ENCODE measurements at places on chromosomes 4 and X.

DNA sequence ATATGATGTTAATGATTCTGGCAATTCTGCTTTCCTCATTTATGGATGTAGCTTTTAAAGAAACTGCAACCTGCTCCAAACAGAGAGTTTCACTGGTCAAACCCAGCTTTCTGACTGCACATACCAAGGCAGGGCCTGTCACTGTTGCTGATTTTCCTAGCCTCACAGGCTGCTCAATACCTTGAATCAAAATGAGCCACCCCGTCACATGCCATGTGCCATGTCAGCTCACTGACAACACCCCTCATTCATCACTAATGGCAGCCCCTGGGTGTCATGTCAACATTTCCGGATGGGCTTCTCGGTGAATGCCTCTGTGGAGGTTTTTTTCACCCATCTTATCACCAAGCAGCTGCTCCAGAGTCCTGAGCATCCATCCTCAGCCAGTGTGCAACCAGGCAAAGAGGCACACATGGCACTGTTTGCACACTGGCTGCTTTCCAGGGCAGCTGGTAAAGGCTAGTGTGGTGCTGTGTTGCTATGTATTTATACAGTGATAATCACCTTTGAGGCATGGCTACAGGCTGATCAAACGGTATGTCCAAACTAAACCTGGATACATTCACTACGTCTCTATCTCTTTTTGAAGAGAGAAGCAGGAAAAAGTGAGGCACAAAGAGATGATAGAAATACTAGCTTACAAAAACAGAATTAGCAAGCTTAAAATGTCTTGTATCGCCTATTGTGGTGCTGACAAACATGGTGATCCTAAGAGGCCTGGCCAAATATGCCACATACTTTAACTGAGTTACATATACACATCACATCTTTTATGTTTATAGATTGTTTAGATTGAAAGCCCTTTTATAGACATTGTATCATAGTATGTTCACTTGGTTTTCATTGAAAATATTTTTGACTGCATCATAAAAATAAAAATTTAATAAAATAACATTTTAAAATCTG, 94.6 kb upstream of the INPP4B start:
- no peak for DNase-seq

DNA sequence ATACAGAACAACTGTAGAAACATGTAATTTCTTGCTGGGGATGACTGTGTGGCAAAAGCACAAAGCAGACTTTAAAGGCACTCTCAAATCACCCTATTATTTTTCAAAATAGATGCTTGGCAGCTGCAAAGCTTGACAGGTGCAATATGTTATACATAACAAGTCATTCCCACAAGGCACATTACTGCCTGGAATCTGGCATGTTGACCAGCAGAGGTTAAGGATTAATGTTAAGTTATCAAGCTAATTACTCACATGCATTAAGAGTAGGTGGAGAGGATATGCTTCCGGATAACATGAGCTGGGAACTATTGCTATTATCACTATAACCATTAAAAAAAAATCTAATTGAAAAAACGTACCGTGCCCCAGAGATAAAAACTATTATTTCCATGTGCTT, 17.8 kb downstream of the ANOS1 start:
- DNase-seq, result no peak

GRCh38 chrX:115360220-115360781, 70.8 kb downstream of the LUZP4 start:
- DNase-seq, result no peak

- no peak for DNase-seq
These were observed 307.9 kb upstream of the ZFP42 start for GRCh38 chr4:187687697-187688096.

- DNase-seq, result no peak
These were observed 4.2 kb upstream of the CFP start for GRCh38 chrX:47633689-47634590.

GRCh38 chr4:155734951-155735350, 23.9 kb upstream of the GUCY1B1 start:
- no peak for DNase-seq

- no peak for DNase-seq
These were observed 1216.1 kb downstream of the FSTL5 start for GRCh38 chr4:160947653-160948052.

GRCh38 chrX:41922431-41923151, 763 bp downstream of the CASK start:
- no peak for DNase-seq

DNA sequence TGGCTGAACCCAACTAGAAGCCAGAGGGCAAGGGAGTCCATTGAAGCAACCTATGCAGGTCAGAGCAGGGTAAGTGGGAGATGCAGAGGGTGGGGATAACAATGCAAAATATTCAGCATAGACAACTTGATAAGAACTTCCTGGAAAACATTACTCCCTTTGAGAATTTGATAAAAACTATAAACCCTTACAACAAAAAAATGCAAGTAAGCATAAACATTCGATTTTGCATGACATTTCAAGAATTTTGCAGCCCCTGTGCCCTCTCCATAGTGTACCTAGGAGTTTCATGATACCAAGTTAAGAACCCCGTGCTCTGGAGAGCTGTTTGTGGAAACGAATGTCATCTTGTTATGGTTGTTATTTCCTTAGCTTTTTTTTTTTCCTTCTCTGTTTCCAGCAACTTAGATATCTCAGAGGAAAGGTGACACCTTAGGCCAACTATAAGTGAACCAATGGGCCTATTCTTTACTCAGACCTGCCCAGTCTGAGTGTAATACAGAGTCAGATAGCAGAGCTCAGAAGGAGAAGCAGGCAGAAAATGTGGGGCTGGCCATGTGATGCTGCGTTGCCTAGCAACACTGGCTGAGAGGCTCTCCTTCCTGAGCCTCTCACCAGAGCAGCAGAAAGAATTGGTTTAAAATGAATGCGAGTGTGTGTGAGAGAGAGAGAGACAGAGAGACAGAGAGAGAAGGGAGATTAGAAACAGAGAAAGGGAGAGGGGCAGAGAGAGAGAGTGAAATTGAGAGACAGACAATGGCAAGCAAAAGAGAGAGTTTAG, 36.7 kb upstream of the GABRQ start:
- no peak for DNase-seq

DNA sequence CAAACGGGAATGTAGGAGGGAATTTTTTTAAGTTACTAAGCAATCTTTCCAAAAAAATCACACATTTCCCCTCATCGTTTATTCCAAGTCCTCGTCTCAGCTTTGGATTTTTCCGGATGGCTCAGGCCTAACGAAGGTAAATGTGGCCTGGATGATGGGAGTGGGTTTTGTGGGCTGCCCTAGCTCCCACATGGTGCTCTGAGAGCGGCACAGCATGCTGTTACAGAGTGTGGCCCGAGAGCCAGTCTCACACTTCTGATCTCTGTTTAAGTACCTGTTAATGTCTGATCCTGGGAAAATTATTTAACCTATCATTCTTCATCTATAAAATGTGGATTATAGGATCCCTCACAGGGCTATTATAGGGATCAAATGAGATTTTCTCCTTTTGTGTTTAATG, 38.2 kb upstream of the ADAM29 start:
- no peak for DNase-seq

- no peak for DNase-seq
These were observed 72.8 kb downstream of the MANBA start for GRCh38 chr4:102687982-102688433.

DNA sequence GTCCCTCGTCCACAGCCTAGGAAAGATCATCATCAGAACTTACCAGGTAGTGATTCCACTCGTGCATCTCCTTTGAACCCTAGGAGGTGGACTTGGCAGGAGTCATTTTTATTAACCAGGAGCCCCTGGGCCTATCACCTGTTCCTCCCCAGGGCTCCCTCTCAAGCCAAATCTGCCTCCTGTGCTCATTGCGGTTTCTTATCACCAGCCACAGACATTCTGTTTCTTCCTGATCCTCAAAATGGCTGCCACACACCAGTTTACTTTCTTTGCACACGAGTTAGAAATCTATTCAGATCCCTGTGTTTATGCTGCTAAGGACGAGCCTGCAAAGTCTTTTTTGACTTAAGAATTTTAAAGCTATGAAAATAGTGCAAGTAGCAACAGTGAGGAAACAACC, 354.5 kb upstream of the BOD1L1 start:
- DNase-seq, result no peak

GRCh38 chrX:154321594-154321993, 26.0 kb downstream of the TKTL1 start:
- DNase-seq, result no peak

- peak; percentile 63 for DNase-seq
These were observed 334.5 kb upstream of the NOCT start for GRCh38 chr4:138680989-138681604.

DNA sequence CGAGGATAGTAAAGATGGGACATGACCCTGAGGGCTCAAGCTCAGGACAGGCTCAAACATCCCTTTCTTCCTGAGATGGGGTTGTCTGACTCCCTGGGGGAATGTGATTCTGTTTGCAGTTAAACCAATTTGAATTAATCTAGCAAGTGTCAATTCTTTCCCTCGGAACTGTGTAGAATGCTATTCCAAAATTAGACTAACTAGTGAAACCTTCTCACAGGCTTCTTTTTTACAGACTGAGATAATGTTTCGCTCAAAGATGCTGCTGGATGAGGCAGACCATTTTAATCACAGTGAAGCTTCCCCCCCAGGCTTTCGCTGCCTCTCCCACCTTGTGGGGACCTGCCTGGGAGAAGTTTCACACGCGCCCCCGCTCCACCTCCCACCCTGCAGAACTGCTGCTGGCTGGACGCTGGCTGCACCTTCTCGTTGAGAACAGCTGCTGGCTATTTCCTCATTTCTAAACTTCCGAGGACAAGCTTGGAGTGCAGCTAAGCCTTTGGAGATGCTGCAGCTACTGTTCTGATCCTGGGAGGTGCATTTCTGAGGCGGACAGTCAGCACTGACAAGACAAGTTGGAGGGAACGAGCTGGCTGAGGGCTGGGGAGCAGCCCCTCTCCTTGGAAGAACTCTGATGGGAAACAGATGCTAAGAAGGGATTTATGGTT, 297.8 kb downstream of the RAPGEF2 start:
- no peak for DNase-seq

DNA sequence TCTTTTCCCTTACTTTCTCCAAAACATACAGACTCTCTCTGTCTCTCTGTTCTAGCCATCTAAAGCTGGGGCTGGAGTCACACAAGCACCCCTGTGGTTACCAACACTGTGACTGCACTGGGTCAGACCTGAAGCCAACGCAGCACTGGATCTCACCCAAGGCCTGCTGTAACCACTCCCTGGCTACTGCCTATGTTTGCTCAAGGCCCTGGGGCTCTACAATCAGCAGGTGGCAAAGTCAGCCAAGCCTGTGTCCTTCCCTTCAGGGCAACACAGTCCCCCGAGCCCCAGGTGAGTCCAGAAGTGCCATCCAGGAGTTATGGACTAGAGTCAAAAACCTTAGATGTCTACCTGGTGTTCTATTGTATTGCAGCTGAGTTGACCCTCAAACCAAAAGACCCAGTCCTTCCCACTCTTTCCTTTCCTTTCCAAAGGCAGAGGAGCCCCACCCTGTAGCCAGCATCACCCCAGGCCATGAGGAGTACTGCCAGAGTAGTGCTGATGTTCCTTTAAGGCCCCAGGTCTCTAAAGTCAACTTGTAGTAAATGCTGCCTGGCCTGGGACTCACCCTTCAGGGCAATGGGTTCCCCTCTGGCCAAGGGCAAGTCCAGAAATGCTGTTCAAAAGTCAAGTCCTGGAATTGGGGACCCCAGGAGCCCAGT, 58.8 kb upstream of the RAP2C start:
- DNase-seq, result no peak

DNA sequence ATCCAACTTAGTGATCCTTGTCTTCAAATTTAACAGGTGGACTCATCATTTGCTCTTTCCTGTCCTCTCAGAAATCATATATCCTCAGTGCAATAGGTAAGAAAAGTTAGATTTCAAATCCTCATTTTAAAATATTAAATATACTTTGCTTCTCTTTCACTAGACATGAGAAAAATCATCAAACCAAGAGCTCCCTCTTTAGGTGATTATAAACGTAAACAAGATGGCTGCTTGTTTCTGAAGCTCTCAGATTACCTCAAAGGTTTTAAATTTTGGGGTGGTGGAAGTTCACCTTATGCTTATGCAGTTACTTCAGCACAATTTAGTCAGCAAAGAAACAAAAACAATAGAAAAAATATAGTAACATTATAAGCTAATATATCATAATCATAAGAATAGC, 27.3 kb downstream of the CSN3 start:
- DNase-seq, result no peak

GRCh38 chr4:100511896-100512295, 5.9 kb downstream of the EMCN start:
- no peak for DNase-seq

DNA sequence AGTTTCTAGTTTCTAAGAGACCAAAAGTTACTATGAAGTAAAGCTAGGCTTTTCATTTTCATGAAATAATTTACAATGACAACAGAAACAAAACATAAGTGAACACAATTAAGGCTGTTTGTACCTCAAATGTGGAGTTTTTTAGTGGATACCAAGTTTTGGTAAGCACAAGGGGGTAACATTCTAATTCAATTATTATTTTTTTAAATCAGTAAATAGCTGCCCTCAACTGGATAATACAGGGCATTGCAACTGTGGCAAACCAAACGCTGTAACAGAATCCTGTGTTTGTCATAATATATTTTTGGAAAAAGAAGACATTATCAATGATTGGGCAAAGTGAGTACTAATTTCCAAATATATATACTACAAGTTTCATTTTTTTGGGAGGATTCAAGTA, 150.3 kb downstream of the FBXW7 start:
- DNase-seq, result no peak

GRCh38 chr4:122948671-122949070, 26.3 kb upstream of the NUDT6 start:
- no peak for DNase-seq

DNA sequence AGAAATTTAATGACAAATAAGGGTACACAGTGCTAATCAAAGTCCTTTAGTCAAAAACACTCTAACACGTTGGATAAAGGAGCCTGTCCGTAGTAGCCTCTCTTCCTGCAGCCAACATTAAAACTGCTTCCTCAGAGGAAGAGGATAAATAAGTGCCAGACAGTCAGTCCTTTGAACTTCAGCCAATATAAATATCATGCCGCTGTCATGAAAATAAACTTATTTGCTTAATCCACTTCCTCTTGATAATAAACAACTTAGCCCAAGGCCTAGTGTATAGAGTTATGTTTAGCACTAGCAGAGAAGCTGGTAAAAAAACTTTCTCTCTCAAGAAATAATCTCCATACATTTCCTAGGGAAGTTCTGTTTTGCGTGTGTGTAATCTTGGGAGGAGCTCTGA, 196.7 kb downstream of the HS3ST1 start:
- no peak for DNase-seq

GRCh38 chr4:124450851-124451250, 261.7 kb downstream of the ANKRD50 start:
- no peak for DNase-seq

- DNase-seq, result no peak
These were observed 874.0 kb upstream of the AGA start for GRCh38 chr4:178316211-178316610.

DNA sequence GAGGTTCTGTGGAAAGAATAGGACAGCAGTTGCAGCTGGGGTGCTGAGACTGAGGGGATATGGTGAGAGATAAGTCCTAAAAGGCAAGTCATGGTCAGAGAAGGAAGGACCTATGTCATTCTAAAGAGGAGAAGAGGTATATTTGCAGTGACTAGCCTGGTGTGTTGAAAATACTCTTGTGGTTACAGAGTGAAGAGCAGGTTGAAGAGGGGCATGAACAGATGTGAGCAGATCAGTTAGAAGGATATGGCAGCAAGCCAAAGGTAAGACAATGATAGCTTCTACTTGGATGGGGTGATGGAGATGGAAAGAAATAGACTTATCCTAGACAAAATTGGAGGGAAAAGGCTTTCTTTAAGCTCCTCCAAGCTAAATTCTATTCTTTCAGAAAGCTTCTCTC, 469.8 kb upstream of the CPEB2 start:
- DNase-seq, result no peak

Measured in stimulated activated CD8-positive, alpha-beta memory T cell treated with anti-CD3 and anti-CD28 coated beads, Interleukin-12 subunit alpha, Interleukin-12 subunit beta, amount 100 ng/mL, for 1 hour (primary cell).